Left kidney (tissue), 8 donors: ENCODE measurements at places on chromosomes 6 and 20. TPM values are rescaled to one million over a fixed set of nuclear protein-coding genes. Genes with fewer than 3 reads are reported as not detected.

NKAIN4 gene
- polyA plus RNA-seq = 20.7 TPM

MRS2 gene
- 50.2 TPM for polyA plus RNA-seq

DNA sequence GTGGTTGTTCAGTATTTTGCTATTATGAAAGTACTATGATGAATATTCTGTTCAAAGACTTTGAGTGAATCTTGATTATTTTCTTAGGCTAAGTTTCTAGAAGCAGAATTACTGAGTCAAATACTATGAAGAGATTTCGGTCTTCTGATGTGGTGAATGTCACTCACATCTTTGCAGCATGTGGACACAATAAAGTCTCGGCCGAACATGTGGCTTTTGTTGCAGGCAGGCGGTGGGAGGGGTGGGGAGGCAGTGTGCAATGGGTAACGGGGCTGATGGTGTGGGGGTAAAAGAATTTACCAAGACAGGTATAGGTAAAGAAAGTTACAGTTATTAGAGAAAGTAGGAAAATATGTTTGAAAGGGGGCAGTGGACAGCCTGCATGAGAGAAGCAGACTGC, 156.4 kb upstream of the DTNBP1 start:
- DNase-seq = no peak

DNA sequence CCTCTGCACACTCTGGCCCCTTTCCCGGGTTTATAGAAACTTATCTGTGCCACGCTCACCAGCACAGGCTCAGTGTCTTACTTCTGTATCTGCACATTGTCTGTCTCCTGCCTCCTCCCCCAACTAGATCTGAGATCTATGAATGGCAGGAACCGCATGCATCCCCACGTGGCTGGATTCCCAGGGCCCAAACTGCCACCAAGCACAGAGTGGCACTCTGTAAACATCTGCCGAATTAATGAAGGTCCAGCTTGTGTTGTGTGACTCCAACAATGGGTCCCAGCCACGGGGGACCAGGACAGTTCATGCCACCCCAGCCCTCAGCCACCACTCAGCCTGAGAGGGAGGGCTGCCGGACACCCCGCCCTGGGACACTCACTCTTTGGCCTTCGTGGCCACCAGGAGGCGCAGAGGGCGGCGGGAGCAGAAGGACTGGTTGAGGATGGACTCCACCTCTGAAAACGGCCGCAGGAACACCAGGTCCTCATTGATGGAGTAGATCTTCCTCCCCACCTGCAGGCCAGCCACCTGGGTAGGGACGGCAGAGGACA, 171.1 kb downstream of the PREX1 start:
- no peak for DNase-seq
